ENCODE measurements at places on chromosomes 2 and 18.
A peak's percentile ranks its signal among the peaks of the same experiment; 100 is the strongest.

DNA sequence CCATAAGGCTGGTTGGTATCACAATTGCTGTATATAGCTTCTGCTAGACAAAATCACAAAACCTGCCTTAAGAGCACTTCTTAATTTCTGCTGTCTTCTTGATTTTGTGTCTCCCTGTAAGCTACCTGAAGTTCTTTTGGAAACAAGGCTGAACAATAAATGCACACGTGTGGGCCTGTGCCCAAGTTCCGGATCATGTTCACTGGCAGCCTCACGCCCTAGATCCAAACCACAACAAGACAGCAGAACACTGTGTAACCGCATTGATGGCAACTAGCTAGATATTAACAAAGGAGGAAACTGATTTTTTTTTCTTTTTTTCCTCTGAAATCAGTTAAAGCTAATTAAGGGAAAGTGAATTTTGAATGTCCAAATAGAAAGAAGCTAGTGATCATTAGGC lies 81.5 kb upstream of the LYPD6B start:
- no peak for DNase-seq

- peak; percentile 98 for DNase-seq
Observed at GRCh38 chr2:32865399-32866068, 81.2 kb upstream of the LTBP1 start.

- DNase-seq = peak; percentile 79
Observed at GRCh38 chr2:217573571-217573970, 429.2 kb downstream of the TNS1 start.

DNA sequence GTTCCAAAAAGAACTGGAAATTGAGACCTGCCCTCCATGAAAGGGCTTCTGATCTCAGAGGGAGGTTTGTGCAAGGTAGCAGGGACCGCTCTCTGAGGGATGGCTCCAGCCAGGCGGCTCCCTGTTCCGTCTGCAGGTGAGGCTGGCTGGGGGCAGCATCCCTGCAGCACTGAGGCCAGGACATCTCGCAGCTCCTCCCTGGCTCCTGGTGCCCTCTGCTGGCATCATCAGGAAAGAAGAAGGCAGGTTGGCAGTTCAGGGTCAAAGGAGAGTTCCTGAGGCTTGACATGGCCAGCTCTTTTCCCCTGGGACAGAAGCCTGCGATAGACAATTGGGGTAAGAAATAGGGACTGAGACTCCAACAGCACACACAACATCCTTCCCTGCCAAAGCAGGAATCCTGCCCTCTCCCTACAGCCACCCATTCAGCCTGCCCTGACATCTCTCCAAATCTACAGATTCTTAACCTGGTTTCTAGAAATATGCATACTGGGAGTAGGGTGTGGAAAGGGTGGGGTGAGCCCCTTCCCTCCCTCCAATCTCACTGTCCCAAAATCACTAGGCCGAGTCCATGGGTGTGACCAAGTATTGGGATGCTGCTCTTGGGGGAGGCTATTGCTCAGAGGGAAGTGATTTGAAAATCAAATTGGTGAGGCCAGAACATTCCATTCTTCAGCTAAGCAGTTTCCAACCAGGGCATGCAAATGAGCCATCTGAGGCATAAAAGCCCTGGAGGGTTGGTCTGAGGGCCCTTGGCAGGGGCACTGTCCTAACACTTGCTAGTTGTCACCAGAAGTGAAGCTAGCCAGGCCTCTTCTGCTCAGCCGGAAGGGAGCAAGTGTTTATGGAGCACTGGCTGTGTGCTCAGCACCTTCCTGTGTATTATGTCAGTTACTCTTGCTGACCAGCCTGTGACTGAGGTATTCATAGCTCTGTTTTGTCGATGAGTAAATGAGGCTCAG lies 185.4 kb downstream of the TFCP2L1 start:
- DNase-seq = no peak

DNA sequence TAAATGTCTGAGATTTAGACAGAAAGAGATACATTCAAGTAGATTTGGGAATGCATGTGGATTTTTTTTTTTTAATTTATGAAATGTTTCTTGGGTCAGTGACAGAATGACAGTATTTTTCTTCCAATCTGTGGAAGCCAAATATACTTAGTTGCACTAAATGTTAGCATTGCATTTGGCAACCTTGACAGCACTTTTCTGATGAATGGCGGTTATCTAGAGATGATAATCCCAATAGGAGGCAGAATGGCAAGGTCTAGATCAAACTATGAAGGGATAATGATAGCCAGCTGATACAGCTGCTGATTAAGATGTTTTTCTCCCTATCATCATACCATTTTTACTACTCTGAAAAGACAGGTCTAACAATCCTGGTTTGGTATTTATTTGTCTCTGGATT lies 174.5 kb upstream of the STON1 start:
- no peak for DNase-seq

DNA sequence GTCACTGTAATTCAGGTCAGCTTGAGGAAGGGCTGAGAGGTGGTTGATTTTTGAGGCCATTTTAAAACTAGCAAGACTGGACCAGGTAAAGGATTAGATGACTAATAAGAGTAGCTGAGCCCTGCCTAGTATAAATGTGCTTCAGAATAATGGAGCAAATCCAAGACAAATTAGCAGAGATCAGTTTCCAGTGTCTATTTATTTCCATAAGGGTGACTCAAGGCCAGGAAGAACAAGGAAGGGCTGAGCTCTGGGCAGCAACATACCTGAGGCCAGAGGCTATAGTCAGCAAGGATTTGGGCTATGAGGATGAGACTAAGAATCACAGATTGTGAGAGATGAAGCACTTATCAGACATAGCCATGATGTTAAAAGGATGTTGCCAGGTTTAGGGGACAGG lies 339.0 kb upstream of the LRRTM1 start:
- DNase-seq = no peak

DNA sequence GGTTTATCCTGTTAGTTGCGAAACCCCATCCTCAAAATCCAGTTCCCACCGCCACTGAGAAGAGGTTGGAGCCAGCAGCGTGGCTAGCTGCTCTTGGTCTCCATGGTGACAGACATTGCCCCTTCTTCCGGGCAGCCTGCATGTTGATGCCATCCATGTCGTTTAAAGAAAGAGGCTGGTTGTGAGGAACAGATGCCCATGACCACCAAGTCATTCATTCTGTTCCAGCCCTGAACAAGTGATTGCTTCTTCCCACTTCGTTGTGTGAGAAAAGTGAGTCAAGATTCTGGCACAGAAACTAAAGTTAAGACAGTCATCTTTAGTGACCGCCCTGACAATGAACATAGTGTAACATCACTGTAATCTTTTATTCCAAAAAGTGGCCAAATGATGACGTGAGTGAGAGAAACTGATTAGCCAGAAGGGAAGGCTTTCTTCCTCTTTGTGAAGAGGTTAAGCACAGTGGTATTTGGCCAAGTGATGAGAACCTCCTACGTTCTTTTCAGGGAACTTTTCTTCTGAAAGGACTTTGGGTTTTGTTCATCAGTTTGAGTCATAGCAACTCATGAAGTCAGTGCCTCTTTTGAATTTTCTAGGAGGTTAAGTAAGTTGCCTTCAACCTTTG lies 272.5 kb downstream of the GALR1 start:
- DNase-seq = no peak

Data from fibroblast of upper back skin (primary cell).